ENCODE measurements at places on chromosomes 2 and 18. TPM values are rescaled to one million over a fixed set of nuclear protein-coding genes. Genes with fewer than 3 reads are reported as not detected.
A peak's percentile ranks its signal among the peaks of the same experiment; 100 is the strongest.

Gene TNFAIP6
- 0.58 TPM for polyA plus RNA-seq

Gene NGEF
- 1.4 TPM for polyA plus RNA-seq

DNA sequence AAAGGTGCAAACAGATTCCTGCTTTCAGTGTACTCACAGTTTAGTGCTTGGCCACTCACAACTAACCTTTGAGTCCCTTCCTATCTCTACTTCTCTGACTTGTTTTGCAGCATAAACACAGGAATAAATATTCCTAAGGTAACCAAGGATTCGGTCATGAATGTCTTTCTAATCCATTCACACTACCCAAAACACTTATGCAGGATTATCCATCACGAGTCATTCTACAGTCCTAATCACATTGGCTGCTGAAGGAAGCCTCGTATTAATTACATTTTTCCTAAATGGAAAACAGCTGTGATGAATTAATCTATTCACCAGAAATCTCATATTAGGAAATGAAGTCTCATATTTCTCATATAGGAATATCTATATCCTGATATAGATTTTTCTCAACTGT lies 16.3 kb downstream of the RDH14 start:
- H3K27me3 ChIP-seq: no peaks in the 10 kb centered on the region
- peaks cover 29% of the 10 kb centered on the region for H3K4me1 ChIP-seq
- DNase-seq: no peak
- no peak overlapping the region for H3K4me3 ChIP-seq
- H3K36me3 ChIP-seq: peaks cover 3% of the 10 kb centered on the region

- no peak for DNase-seq
- H3K27ac ChIP-seq: no peak overlapping the region
- H3K27me3 ChIP-seq: no peaks in the 10 kb centered on the region
- no peaks in the 10 kb centered on the region for H3K4me1 ChIP-seq
- no peaks in the 10 kb centered on the region for H3K36me3 ChIP-seq
- no peak overlapping the region for H3K4me3 ChIP-seq
Observed at GRCh38 chr2:168780669-168781071, 21.8 kb upstream of the NOSTRIN start.

DNA sequence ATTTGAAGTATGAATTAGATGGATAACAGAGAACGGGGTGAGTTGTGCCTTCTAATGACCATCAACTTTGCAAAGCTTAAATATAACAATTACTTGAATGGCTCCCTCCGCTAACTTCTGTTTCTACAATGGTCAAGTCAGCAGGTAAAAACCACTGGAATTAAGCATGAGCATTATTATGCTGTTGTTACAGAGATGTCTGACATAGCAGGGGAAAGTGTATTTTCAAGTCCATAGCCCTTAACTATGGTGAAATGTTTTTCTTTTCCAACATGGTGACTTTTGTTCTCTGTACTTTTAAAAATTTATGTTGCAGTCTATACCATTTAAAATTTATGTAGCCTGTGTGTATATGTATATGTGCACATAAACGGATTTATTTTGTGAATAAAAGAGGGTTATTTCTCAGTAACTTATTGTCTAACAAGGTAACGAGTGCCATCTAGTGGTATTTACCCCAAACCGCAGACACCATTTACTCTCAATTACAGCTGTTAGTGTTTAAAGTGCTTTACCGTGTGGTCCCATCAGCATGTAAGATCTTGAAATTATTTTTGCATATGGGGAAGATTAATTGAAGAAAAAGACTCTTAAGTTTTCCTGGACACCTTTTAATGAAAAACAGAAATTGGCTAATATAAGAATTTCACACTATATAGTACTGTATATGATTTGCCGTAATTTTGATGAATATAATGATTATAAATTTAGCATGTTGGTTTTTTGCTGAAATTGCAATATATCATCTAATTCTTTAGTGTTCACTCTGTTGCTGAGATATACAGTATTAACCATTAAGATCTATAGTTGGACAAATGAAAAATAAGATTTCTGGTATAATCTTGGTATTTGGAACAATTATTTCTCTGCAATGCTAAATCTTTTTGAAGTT lies 78.2 kb downstream of the UBE2E3 start:
- DNase-seq: peak; percentile 3
- no peak overlapping the region for H3K4me3 ChIP-seq
- no peaks in the 10 kb centered on the region for H3K27me3 ChIP-seq
- H3K4me1 ChIP-seq: no peaks in the 10 kb centered on the region
- H3K27ac ChIP-seq: no peak overlapping the region

DNA sequence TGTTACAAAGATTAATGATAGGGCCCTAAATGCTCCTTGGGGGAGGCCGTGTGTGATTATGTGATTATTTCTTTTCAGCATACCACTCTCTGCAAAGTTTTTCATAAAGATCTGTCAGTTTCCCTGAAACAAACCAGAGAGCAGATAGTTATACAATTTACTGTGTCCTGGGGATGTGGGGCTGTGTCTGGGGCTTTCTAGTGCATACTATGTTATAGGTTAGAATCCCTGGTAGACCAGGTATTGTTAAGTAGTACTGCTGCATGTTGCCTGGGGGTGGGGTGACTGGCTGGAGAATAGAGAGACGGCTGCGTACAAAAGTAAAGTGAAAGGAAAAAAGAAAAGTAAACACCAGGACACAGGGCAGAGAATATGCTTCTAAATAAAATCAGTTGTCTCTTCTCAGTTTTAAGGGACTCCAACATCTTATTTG lies 3.3 kb upstream of the CCBE1 start:
- H3K27ac ChIP-seq: peak overlapping the region; percentile 85
- H3K4me1 ChIP-seq: no peaks in the 10 kb centered on the region
- H3K36me3 ChIP-seq: no peaks in the 10 kb centered on the region
- H3K4me3 ChIP-seq: no peak overlapping the region

- peak overlapping the region; percentile 93 for H3K27ac ChIP-seq
- H3K4me3 ChIP-seq: no peak overlapping the region
- peaks cover 43% of the 10 kb centered on the region for H3K4me1 ChIP-seq
- H3K36me3 ChIP-seq: no peaks in the 10 kb centered on the region
- DNase-seq: no peak
- H3K27me3 ChIP-seq: no peaks in the 10 kb centered on the region
Observed at GRCh38 chr2:42926434-42927333, 134.3 kb upstream of the HAAO start.

DNA sequence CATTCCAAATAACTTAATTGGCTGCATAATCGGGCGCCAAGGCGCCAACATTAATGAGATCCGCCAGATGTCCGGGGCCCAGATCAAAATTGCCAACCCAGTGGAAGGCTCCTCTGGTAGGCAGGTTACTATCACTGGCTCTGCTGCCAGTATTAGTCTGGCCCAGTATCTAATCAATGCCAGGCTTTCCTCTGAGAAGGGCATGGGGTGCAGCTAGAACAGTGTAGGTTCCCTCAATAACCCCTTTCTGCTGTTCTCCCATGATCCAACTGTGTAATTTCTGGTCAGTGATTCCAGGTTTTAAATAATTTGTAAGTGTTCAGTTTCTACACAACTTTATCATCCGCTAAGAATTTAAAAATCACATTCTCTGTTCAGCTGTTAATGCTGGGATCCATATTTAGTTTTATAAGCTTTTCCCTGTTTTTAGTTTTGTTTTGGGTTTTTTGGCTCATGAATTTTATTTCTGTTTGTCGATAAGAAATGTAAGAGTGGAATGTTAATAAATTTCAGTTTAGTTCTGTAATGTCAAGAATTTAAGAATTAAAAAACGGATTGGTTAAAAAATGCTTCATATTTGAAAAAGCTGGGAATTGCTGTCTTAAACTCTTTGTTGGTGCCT lies 1.4 kb downstream of the PCBP1 start:
- H3K27ac ChIP-seq: peak overlapping the region; percentile 100
- peak; percentile 44 for DNase-seq

DNA sequence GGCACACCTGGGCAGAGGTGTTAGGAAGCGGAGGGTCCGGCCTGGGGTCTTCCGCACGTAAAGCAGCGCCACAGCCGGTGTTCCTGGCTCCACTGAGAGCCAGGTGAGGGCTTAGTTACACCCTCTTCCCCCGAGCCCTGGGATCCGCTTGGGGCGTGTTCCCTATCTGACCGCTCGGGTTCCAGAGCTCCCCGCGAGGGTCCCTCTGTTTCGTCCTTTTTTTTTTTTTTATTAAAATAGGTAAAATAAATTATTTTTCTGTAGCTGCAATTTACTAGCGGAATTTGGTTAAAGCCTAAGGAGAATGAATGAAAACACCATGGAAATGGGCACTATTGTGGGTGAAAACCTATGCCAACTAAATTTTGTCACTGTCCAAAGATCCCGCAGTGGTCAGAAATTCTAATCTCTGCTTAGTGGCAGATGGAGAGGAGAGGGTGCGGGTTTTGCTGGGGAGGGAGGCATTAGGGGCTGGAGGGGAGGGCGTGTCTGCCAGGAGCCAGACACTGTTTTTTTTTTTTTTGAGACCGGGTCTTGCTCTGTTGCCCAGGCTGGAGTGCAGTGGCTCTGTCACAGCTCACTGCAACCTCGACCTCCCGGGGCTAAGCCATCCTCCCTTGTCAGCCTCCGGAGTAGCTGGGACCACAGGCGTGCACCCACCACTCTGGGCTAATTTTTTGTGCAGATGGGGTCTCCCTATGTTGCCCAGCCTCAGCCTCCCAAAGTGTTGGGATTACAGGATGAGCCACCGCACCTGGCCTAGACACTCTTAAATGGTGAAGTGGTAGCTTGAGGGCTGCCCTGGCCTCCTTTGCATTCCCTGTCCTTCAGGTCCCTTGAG lies 834 bp downstream of the PDCL3 start:
- peak overlapping the region; percentile 95 for H3K27ac ChIP-seq
- H3K36me3 ChIP-seq: no peaks in the 10 kb centered on the region
- peak; percentile 47 for DNase-seq
- H3K4me3 ChIP-seq: peak overlapping the region; percentile 98

DNA sequence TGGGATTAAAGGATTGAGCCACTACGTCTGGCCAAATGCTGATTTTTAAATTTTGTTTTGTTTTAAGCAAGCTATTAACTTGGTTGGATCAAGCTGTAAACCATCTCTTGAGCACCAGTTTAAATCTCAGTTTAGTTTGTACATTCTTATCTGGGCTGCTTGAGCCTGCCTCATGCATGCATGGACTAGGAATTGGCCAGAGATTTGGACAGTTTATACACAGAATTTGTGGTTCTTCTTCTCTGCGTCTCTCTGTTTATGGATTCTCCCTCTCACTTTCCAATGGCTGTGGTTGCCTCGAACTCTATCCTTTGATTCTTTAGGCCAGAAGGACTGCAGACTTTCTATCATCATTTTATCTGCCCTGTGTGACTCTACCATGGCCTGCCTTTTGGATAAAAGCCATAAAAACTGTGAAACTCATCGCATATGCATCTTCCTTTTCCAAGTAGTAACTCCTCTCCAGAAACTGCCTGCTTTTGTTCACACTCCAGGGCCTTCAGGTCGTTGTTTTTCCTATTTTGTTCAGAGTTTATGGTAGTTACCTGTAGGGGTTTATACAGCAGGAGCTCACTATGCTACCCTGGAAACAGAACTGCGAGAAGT lies 32.5 kb upstream of the PLB1 start:
- H3K36me3 ChIP-seq: no peaks in the 10 kb centered on the region
- H3K27me3 ChIP-seq: peaks cover 6% of the 10 kb centered on the region
- H3K4me1 ChIP-seq: no peaks in the 10 kb centered on the region
- H3K27ac ChIP-seq: no peak overlapping the region

DNA sequence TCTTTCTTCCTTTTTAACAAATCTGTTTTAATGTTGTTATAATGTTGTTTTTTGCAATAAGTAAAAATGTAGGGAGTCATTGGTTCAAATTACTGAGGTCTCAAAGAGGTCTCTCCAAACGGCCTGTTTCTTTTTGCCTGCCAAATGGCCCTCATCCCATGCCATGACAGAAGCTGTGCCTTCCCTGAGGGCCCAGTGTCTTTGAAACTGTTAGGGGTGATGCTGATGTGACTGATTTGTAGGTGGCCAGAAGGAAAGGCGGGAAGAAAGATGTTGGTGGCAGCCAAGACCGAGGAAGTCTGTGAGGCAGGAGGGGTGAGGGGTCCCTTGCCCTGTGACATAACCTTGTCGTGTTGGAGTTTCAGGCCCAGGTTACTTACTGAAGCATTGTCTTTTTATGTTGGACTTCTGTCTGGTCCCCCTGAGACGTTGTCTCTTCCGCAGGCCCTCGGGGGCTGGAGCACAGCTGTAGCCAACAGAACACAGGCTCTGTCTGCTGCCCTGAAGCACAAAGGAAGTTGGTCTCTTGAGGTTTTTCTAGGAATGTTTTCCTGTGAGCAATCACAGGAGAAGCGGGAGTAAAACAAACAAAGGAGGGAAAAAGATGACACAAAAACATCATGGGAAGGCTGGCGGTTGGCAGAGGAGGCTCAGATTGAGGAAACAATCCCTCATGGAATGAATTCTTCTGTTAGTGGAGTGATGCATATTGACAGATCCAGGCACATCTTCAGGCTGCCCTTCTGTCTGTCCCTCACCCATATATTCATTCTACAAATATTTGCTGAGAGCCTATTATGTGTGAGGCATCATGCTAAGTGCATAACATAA lies 4.9 kb upstream of the ST3GAL5 start:
- DNase-seq: no peak
- H3K36me3 ChIP-seq: no peaks in the 10 kb centered on the region
- H3K4me1 ChIP-seq: peaks cover 9% of the 10 kb centered on the region
- no peaks in the 10 kb centered on the region for H3K27me3 ChIP-seq
- H3K4me3 ChIP-seq: no peak overlapping the region
- H3K27ac ChIP-seq: peak overlapping the region; percentile 64

DNA sequence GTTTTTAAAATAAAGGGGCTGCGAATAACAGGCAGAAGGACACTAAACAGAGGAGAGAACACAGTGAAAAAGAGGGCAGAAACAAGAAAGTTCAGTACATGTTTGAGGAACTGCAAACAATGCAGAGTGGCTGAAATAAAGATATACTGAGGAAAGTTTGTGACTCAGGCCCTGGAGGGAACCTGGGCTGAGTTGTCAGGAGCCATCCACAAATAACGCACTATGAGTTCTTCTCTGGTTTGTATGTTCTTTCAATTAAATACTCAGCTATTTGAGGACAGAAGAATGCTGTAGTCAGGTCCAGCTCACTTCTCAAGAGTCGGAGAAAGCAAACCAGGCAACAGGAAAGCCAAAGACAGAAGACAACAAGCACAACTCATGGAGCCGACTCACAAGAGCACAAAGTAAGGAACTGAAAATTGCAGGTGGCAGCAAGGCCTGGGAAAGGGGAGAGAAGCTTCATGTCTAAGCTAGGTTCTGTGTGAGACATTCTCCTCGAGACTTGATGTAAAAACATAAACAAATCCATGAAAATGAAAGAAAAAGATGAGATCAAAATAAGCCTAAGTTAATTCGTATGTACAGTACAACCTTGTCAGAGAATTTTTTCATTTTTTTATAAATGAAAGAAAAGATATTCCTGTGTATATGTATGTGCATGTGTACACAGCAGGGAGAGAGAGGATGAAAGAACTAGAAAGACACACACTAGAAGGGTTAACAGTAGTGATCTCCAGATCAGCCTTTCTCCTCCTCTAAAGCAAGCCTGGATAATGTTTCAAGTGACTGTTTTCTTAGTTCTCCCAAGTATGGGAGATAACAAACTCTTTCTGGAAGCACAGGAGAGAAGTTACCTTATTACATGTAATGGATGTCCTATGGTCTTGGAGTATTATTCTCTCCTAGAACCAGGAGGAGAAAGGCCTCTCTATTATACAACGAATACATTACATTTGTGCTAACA lies 41.5 kb downstream of the CHN1 start:
- no peaks in the 10 kb centered on the region for H3K36me3 ChIP-seq
- DNase-seq: no peak
- H3K4me1 ChIP-seq: peaks cover 11% of the 10 kb centered on the region
- no peak overlapping the region for H3K27ac ChIP-seq

GRCh38 chr2:129274918-129275317 lies 704.5 kb upstream of the RAB6C start:
- H3K27me3 ChIP-seq: no peaks in the 10 kb centered on the region
- DNase-seq: no peak
- H3K4me1 ChIP-seq: no peaks in the 10 kb centered on the region
- no peak overlapping the region for H3K4me3 ChIP-seq
- no peak overlapping the region for H3K27ac ChIP-seq

- H3K4me3 ChIP-seq: no peak overlapping the region
- no peaks in the 10 kb centered on the region for H3K27me3 ChIP-seq
Observed at GRCh38 chr18:41324020-41324791, 630.8 kb upstream of the PIK3C3 start.

All from SK-N-SH (cell line).